A549 treated with ZK216348 at 1 μM for 4 hours (cell line): ENCODE measurements at places on chromosomes 5 and 9. TPM values are rescaled to one million over a fixed set of nuclear protein-coding genes. Genes with fewer than 3 reads are reported as not detected.

The LRRC26 gene
- 0.39 to 2.0 TPM (median 1.6 TPM) in 5 replicates for total RNA-seq

The ADGRV1 gene
- total RNA-seq = 0.57 to 0.91 TPM (median 0.78 TPM) in 5 replicates

The PCDHB10 gene
- total RNA-seq = not detected in 5 replicates

The POLR3G gene
- 9.2 to 19.3 TPM (median 17.2 TPM) in 5 replicates for total RNA-seq

The PRRX2 gene
- total RNA-seq = 3.6 to 12.5 TPM (median 11.3 TPM) in 5 replicates

The TEK gene
- 0.06 to 0.12 TPM (median 0.07 TPM) in 5 replicates for total RNA-seq
